ENCODE measurements at places on chromosomes 6 and 20.

DNA sequence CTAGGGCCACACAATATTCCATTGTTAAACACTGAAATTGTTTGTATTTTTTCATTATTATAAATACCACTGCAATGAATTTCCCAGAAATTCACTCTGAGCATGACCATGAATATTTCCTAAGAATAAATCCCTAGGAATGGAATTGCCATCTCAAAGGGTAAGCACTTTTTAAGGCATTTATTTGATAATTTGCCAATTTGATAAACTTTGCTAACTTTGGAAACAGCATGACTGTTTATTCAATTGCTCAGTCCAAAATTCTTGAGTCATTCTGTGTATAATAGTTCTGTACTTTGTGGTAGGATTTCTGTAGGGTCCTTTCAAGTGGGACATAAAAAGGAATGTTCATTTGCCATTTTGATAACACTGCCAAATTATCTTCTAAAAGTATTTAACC lies 44.2 kb upstream of the TOX2 start:
- no peak for DNase-seq

DNA sequence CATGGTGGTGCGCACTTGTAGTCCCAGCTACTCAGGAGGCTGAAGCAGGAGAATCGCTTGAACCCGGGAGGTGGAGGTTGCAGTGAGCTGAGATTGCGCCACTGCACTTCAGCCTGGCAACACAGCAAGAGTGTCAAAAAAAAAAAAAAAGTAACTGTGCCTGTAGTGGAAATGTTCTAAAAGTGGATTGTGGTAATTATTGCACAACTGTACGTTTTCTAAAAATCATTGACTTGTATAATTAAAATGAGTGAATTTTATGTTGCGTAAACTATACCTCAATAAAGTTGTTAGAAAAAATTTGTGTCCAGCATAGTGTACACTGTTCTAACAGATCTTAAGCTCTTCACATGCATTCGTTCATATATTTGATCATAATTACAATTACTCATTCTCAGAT lies 5.5 kb downstream of the SEC23B start:
- no peak for DNase-seq

GRCh38 chr6:105831311-105832097 lies 254.6 kb upstream of the PRDM1 start:
- DNase-seq, result no peak

GRCh38 chr6:38686270-38687042 lies 16.5 kb downstream of the GLO1 start:
- no peak for DNase-seq

GRCh38 chr20:49285233-49285668 lies 7.4 kb upstream of the ZNFX1 start:
- DNase-seq, result no peak

DNA sequence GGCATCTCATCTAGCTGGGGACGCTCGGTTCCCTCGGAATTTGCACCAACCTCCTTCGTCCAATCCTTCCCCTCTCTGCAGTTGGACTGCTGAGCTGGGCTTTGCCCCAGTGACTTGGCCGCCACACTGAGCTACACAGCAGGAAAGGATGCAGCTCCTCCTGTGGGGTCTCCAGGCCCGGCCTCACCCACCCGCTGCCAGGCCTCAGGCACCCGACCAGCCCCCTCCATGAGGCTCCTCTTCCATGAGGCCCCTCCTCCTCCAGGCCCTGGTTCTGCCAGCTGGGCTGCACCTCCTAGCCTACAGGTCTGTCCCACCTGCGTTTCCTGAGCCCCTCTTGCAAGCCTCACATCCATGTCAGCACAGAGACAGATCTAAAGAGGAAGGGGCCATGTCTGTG lies 369.9 kb downstream of the TAF4 start:
- DNase-seq, result no peak
